ENCODE measurements at places on chromosomes 2 and 18.

DNA sequence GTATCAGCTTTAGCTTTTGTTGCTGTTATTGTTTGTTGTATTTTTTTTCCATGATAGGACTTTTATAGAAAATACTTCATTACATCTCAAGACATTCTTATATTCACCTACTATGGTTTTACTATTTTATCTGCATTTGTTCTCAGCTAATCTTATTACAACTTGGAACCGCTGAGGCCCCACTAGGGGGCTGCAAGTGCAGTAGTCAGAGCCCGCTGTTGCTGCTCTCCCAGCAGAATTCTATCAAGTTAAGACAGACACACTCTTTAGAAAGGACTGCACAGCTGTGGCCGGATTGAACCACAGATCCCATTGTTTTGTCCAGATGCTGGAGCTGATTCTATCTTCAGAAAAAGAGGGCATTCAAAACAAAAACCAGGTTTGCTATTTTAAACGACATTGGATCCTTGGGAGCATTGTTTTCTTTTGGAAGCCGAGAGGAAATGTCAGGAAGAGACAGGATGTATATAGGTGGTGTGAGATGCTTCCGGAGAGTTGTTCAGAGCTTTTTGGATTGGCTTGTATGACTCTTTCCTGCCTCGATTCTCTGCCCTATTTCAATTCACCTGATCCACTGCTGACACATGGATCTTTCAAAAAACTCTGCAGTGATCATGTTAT, 105.7 kb upstream of the GAREM1 start:
- DNase-seq = no peak

- no peak for DNase-seq
Observed at GRCh38 chr2:204415406-204416181, 129.7 kb upstream of the PARD3B start.

DNA sequence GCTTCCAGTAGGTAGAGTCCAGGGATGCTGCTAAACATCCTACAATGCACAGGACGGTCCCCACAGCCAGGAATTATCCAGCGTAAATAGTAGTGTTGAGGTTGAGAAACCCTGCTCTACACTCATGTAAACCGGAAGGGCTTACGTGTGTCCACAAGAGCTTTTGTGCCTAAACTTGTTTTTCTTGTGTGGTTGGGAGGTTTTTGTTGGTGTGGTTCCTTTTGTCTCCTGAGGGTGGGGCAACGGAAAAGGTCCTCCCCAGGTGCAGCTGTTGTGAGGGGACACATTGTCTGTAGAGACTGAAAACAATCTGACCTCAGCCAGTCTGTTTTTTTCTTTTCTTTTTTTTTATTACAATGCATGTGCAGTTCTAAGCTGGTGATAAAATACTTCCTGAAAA, 72.7 kb upstream of the MGAT5 start:
- DNase-seq = no peak

GRCh38 chr2:219643084-219643473, 15.6 kb downstream of the SLC4A3 start:
- no peak for DNase-seq

- DNase-seq = no peak
Observed at GRCh38 chr2:120597595-120598193, 138.0 kb upstream of the GLI2 start.

- DNase-seq = no peak
Observed at GRCh38 chr2:98300141-98300874, 45.9 kb upstream of the CNGA3 start.

GRCh38 chr18:40962784-40963183, 992.2 kb upstream of the PIK3C3 start:
- DNase-seq = no peak

Data from SW 1271 (cell line).